Hindlimb muscle (tissue), 1 donor: ENCODE measurements at places on chromosomes 1 and 21.

DNA sequence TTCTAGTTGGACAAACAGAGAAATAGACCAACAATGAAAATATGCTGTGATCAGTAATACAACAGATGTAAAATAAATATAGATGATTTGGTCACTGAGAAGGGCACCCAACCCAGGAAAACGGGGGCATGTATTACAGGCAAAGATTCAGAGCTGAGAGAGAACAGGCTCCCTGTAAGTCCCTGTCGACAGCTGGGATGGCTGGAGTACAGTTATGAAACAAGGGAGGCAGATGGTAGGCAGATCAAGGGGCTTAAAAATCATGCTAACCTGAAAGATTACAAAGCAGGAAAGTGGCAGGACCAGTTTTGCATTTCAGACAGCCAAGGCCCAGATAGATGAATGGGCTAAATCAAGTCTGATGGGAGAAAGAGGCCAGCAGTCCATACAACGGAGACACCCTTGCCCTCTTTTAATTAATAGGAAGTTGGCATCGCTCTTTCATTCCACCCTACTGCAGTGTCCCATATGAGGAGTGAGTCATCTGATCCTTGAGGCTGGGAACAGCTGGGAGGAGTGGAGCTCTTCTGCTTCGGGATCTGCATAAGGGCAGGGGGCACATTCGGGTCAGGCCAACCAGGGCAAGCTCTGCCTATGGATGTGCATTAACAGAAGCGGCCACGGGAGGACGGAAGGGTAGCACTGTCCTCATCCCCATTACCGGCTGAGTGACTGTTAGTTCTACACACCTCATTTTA lies 171.1 kb downstream of the DAB1 start:
- no peak for DNase-seq

DNA sequence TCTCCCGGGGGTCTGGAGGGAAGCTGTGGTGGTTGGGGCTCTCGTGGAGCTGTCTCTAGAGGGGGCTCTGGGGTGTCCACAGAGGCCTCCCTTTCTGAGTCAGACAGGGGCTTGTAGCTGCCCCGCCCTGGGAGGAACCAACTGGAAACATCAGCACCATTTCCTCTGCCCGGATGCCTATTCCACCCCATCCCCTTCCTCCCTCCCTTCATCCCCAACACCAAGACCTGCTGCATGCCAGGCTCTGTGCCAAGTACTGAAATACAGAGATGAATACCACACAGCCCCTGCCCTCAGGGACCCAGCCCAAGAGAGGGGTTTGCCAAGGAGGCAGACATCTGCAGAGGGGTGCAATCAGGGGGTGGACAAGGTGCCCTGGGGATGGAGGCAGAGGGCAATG lies 125.6 kb upstream of the ADAR start:
- DNase-seq = no peak

GRCh38 chr1:83996191-83996590 lies 2.7 kb downstream of the TTLL7 start:
- no peak for DNase-seq

- no peak for DNase-seq
Measured at GRCh38 chr1:56382929-56383328, 196.4 kb downstream of the PLPP3 start.

DNA sequence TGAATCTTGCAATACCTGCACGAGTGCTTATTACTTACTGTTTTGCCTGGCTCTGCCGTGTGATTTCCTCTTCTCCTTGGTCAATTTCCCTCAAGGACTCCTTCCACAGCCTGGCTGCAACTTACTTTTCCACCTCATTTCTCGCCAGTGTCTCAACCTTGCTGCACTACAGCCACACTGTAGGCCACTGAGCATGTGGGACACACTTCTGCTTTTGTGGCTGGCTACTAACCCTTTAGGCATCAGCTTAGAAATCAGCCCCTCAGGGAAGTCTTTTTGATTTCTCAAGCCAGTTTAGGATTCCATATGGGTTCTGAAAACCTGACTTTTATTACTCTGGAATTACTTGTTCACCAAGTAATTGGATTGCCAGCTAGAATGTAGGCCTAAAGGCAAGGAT lies 5.2 kb upstream of the DMRTB1 start:
- DNase-seq = no peak

DNA sequence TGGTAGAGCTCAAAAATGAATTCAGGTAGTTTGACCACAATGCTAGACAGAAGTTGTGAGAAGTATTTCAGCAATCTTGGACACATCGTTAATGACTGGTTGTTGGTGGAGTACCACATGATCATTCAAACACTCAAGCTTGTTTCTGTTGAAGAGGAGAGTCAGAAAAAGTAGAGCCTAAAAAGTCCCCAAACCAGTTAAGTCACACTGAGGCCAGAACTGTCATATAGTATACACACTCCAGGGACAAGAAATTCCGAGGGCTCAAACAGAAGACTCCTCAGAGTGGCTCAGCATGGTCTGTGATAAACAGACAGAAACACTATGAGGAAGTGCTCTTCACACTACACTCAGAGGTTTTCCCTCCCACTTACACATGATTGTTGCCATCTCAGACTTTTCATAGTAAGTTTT lies 5.8 kb downstream of the TRIM33 start:
- no peak for DNase-seq

GRCh38 chr1:43062527-43063095 lies 103.9 kb upstream of the SLC2A1 start:
- no peak for DNase-seq

- DNase-seq = no peak
Measured at GRCh38 chr1:107683683-107684082, 281.3 kb downstream of the VAV3 start.

DNA sequence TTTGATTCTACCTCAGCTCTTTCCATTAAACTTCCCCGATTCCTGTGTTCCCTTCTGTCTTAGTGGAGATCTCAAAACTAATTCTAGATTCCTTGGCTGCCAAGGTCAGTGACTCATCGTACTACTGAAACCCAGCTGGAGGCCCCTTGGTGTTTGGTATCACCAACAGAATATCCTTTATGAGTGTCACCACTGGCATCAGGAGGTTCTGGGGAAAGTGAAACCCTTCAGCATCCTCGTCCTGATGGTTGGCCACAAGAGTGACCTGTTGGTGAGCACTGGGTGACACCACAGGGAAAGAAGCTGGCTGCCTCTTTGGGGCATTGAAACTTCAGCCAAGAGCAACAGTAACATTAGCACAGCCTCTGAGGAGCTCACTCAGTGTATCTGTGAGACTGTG lies 9.6 kb downstream of the RAB42 start:
- DNase-seq = no peak

DNA sequence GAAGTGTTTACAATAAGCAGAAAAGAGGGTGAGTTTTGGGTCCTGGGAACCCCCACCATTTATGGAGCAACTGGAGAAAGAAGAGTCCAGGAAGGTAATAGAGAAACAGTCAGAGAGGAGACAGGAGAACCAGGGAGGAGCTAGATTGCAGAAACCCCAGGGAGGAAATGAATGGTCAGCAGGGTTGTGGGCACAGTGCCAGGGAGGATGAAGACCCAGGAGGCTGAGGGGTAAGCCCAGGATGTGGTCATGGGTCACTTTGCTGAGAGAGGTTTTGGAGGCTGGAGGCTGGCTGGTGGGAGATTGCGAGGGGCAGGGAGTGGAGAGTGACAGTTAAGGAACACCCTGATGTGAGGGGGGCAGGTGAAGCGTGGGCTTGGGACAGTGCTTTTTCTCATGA lies 169.9 kb upstream of the CSF3R start:
- DNase-seq = no peak

GRCh38 chr1:111582644-111583618 lies 36.7 kb upstream of the RAP1A start:
- no peak for DNase-seq

DNA sequence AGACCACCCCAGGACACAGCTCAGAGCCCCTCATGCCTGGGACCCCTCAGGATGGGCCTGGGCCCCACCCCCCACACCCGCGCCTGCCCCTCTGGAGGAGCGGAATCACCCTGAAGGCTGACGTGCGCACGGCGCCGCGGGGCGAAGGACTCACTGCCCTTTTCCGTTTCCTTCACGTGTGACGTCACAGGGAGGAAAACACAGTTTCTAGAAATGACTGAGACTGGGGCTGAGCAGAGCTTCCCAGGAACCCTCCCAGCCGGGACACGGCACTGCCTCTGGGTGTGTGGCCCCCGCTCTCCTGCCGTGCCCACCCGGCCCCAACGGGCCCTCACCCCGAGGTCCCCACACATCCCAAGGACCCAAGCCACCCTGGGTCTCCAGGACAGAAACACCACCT lies 5.4 kb upstream of the TNFRSF4 start:
- no peak for DNase-seq

- DNase-seq = no peak
Measured at GRCh38 chr1:218874313-218874712, 299.4 kb upstream of the LYPLAL1 start.

GRCh38 chr21:17554679-17555465 lies 42.0 kb downstream of the CXADR start:
- DNase-seq = no peak

DNA sequence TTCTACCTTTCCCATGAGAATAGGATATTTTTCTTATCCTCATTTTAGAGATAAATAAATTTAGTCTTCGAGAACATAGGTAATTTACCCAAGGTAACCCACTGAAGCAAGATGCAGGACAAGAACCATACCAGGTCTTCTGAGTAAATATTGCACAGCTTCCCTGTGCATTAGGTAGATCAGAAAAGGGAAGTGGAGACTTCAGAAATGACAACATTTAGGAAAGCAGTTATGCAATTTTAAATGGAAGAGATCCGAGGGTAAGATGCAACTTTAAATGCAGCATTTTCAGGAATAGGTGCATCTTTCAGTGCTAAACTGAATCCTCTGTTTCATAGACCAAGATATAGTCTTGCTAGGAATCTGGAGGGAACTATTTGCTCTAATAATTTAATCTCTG lies 206.4 kb upstream of the SGIP1 start:
- DNase-seq = no peak

- DNase-seq = peak; percentile 72
Measured at GRCh38 chr1:39105061-39105840, 79.1 kb downstream of the NDUFS5 start.

GRCh38 chr21:41897700-41898099 lies 18.6 kb upstream of the PRDM15 start:
- no peak for DNase-seq

DNA sequence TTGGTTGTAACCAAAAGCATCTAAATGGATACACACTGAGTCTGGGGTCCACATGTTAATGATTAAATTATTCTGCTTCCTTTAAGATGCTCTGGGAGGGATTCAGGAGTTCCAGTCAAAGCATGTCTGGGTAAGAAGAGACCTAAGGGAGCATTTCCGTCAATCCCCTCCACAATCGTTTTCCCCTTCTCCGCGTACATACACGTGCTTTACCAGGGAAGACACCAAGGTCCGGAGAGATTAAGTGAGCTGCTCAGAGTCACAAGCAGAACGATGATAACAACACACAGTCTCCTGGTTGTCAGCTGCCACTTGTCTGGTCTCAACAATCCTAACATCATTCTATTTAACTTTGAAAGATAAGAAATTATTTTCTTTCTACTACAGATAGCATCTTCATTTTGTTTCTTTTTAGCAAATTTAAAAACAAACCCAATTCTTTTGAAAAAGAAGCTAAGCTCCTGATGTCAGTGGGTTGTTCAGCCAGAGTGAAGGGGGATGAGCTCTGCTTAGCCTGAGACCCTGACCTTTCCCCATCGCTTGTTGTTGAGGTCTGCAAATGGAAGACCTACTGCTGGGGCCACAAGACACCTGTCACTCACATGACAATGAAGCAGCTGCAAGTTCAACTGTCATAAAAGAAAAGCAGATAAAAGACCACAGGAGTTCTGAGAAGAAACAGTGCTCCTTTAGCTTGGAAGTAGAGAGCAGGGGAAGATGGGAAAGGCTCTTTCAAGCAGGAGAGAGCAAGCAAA lies 4.5 kb downstream of the PAFAH2 start:
- DNase-seq = no peak

DNA sequence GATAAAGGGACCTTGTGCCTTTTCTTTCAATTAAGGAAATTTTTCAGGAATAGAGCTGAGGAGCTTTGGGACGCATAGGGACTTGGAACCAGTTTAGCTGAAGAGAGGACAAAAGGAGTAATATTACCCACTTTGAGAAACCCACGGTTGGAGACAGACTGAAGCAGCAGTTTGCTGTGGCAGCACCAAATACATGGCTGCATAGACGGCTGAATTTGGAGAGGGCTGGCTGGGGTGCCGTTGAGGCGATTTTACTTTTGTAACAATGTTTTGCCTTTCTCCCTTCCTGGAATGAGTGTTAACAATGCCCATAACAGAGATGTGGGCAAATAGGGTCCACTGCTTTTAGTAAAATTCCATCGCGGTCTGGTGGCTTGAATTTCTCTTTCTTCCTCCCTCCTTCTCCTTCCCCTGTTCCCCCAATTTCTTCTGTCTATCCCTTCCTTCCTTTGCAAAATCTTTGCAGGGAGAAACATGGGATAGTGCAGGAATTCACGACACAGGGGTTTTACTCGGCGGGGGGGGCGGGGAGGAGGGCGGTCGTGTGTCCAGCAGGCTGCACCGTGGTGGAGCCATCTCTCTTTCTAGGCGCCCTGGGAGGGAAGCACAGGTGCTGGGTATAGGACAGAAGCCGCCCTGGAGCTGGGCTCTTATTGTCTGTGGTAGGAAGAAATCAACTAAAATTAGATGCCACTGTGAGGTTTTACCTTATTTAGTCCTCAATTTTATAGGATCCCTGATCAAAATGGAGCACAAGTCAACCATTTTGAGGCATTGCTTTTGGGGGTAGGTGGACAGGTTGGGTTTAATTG lies 6.8 kb downstream of the LHX4 start:
- no peak for DNase-seq

- no peak for DNase-seq
Measured at GRCh38 chr1:220767312-220768125, 19.2 kb upstream of the MTARC1 start.

GRCh38 chr1:51301844-51302162 lies 28.6 kb downstream of the TTC39A start:
- no peak for DNase-seq

DNA sequence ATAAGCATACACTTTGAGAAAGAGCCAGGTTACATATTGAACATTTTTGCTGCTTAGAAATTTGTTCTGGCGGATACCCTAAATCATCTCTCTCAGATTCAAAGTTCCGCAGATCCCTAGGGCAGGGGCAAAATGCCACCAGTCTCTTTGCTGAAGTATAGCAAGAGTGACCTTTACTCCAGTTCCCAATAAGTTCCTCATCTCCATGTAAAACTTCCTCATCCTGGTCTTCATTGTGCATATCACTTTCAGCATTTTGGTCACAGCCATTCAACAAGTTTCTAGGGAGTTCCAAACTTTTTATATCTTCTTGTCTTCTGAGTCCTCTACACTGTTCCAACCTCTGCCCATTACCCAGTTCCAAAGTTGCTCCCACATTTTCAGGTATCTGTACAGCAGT lies 23.3 kb upstream of the LYPD8 start:
- DNase-seq = no peak
